ENCODE measurements at places on chromosomes 5 and 9.

DNA sequence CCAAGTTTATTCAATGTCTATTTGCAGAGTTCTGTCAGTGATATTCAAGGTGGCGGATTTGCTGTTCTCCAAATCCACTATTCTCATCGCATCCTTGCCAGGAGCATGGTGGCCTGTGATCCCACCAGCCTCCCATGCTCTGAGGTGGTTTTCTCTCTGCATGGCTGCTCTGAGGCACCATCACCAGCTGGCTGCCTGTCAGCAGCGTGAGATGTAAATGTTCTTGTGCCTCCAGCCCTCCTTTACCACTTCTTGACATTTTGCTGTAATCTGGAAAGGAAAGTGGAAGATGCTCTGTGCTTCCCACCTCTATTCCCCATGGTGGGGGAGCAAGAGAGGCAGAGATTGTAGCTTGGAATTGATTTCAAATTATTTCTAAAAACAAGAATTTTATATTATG is 293.6 kb upstream of the SLC24A2 start:
- DNase-seq = no peak

DNA sequence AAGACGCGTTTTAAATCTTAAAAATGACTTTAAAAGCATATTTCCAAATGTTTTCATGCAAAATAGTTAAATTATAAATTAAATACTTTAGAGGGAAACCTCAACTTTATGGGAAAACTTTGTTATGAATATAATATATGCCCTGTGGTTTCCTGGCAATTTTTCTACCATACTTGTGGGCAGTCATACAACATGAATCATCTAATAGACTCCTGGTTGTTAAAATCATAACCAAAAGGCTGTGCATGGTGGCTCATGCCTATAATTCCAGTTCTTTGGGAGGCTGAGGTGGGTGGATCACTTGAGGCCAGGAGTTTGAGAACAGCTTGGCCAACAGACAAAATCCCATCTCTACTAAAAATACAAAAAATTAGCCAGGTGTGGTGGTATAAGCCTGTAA is 18.2 kb downstream of the ATP10B start:
- DNase-seq = no peak

GRCh38 chr5:84091127-84091799 is 293.4 kb downstream of the EDIL3 start:
- no peak for DNase-seq

DNA sequence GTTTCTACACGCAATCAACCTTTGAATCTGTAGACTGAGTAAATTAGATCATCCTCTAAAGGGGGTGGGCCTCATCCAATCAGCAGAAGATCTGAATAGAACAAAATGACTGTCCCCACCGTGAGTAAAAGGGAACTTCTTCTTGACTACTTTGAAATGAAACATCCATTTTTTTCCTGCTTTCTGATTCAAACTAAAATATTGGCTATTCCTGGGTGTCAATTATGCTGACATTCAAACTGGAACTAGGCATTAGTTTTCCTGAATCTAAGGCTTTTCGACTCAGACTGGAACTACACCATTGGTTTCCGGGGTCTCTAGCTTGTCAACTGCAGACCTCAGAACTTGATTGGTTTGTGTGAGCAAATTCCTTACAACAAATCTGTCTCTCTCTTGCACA is 772.2 kb upstream of the CDH10 start:
- no peak for DNase-seq

GRCh38 chr5:106367281-106367680 is 1303.5 kb downstream of the EFNA5 start:
- no peak for DNase-seq

GRCh38 chr5:96616801-96617200 is 45.4 kb upstream of the CAST start:
- no peak for DNase-seq

GRCh38 chr5:135169753-135170152 is 135.7 kb upstream of the PITX1 start:
- DNase-seq = no peak

DNA sequence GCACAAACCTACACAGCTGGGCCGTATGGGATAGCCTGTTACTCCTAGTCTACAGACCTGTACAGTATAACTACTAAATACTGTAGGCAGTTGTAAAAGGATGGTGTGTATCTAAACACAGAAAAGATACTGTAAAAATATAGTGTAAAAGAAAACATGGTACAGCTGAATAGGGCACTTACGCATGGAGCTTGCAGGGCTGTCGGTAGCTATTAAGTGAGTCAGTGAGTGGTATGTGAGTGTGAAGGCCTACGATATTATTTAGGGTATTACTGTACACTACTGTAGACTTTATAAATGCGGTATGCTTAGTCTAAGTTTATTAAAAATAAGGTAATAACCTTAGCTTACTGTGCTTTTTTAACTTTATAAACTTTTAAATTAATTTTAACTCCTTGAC is 1.2 kb downstream of the ZCCHC9 start:
- DNase-seq = no peak

- no peak for DNase-seq
Measured at GRCh38 chr5:126516852-126517251, 78.2 kb downstream of the ALDH7A1 start.

GRCh38 chr9:89642789-89643188 is 38.0 kb downstream of the GADD45G start:
- DNase-seq = no peak

GRCh38 chr5:133792655-133793054 is 175.8 kb downstream of the C5orf15 start:
- DNase-seq = no peak

DNA sequence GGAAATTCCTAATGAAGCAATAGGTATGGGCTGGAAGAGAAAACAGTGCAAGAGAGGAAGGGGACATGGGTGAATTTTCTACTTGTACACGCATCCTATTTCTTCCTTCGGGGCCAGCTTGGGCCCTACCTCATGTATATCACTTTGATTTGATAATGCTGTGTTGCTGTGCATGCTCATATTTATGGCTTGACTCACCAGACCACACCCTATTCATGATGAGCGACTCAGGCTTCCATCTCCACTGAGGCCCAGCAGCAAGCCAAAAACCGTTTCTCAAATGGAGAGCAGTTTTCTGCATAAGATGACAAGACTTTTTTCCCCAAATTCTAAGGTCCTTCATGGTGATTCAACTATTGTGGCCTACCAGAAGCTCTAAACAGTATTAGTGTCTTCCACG is 2039.1 kb upstream of the CDH9 start:
- no peak for DNase-seq

DNA sequence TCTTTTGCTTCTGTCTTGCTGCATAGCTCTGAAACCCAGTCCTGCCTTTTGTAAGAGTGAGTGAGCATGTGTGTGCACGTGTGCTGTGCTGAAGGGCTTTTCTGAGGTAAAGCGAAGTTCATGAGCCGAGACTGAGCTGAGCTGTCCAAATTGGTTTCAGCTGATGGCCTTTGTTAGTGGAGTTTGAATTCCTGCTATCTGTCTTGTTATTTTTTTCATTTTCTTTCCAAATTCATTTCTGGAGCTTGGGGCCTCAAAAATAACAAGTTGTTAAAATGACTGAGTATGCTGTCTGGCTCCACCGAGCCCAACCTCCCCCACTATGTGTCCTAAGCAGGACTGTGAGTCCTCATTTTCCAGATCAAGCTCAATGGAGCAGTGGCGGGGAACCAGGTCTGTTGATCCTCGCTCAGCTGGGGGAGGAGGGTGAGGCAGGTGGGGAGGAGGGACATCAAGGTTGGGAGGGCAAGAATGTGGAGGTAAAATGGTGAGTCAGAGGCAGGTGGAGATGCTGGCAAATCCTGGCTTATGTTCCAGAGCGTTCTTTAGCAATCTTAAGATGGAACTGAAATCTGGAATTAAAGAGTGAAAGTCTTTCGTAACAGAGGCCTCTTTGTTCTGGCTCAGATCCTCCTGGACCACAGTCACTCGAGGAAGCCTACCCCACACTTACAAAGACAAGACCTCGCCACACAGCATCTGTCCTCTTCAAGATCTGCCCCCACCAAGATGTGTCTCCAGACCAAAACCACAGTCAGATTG is 63.9 kb downstream of the SREK1 start:
- no peak for DNase-seq

GRCh38 chr9:35710818-35711500 is 21.0 kb downstream of the TLN1 start:
- DNase-seq = no peak

DNA sequence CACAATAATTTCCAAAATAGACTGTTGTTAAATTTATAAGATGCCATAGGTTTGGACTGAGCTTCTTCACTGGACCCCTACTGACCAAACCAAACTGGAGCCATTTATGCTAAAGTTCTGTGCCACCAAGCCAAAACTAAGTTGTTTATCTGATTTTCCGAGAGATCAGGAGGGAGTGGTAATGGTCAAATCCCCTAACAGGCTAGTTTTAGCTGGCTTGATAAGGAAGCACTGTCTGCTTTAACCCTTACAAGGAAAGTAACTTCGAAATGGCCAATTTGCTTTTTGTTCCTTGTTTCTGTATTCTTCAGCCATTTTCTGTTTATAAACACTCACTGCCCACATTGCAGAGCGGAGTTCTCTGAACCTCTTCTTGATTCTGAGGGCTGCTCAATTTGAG is 246.8 kb upstream of the TUT7 start:
- DNase-seq = no peak

GRCh38 chr5:163626904-163627434 is 121.5 kb downstream of the MAT2B start:
- no peak for DNase-seq

GRCh38 chr5:149265597-149265996 is 6.1 kb upstream of the AFAP1L1 start:
- DNase-seq = no peak

GRCh38 chr5:29897916-29898315 is 1295.6 kb upstream of the CDH6 start:
- no peak for DNase-seq

GRCh38 chr9:20872340-20872977 is 159.0 kb downstream of the HACD4 start:
- DNase-seq = no peak

- DNase-seq = peak; percentile 32
Measured at GRCh38 chr9:96061293-96061987, 185.9 kb downstream of the ERCC6L2 start.

DNA sequence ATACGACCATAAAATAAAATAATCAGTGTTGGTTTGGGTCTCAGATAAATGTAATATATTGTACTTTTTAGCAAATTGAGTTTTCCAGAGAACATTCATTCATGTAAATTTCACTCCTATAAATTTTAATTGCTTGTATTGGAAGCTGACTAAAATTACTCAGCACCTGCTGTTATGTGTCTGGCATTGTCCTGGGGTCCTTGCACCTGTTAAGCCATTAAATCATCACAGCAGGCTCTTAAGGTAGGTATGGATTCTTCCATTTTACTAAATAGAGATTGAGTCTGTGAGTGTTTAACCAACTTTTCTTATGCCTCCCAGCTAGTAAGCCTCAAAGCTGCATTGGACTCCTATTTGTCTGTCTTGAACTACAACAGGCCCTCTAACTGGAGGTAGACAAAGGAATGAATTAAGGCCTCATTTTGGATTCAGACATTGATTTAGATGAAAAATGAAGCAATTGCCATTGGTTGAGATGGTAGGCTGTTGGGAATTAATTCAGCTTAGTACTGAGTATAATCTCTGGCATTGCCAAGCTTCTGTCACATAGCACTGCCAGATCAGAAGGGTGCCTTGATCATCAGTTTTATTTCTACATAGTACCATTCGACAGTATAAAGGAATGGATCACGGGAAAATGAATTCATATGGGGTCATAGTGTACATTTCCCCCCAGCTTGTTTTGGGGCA is 78.9 kb downstream of the PARP8 start:
- DNase-seq = no peak

DNA sequence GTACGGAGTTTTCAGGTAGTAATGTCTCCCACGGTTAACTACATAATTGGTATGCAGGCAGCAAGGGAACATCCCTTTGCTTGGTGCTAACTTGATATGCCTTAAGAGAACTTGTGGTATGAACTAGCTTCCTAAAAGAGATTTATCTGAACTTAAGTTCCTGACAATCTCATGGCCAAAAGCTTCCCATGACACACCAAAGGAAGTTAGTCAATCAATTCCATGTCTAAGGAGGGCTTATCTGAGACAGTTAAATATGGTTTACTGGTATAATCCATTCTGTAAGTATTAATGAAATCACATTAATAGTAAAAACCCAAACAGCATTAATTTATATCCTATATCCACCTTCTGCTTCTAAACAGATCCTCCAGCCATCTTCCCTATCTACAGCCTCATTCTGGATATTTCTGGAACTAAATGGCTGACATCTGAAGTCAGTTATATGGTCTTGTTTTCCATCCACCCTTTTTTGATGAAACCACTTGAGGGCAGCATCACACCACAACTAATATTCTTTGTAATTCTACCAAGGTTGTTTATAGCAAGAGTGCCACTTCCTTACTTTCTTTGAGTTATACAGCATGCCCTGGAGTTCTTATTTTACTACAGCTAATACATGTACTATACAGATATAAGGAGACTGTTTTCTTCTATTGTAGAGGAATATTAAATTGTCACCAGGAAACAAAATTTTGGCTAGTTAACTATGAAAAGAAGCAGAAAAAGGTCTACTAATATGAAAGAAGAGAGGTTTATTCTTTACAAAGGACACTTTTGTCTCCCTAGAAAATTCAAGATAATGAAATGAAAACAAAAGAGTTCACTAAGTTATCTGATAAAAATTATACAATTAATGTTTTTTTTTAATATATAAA is 34.7 kb downstream of the SHOC1 start:
- peak; percentile 30 for DNase-seq

- DNase-seq = no peak
Measured at GRCh38 chr9:127923771-127924170, 6.8 kb downstream of the PIP5KL1 start.

Data from pancreas (tissue), 10 donors.